ENCODE measurements at places on chromosomes 7 and 10.

- DNase-seq, result no peak
Measured at GRCh38 chr10:51638737-51639136, 60.7 kb downstream of the CSTF2T start.

DNA sequence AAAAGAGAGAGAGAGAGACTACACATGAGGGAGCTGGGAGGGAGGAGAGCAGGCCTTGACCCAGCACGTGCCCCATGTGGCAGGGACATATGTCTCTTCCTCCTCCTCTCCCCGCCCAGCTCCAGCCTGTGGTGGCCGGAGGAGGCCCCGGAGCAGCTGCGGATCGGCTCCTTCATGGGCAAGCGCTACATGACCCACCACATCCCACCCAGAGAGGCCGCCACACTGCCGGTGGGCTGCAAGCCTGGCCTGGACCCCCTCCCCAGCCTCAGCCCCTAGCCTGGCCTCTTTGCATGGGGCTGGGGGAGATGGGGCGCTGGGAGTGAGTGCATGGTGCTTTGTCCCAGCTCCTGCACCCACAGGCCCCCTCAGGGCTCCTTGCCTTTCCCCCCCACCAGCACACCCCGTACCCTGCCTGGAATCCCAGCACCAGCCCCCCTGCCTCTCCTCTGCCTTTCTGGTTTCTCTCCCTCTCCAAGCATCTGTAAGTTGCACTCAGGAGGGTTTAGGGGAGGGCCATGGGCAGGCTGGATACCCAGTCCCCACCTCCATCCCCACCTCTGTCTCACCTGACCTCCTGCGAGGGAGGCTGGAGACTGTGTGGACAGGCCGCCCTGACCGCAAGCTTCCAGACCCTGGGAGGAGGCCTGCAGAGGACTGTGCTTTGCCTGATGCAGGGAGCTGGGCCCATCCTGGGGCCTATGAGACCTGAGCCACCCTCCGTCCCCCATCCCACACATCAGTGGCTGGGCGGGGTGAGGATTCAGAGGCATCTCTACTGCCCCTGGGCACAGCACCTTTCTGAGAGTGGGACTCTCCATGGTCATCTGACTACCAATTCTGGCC, 4.8 kb downstream of the UPK3B start:
- DNase-seq, result no peak

DNA sequence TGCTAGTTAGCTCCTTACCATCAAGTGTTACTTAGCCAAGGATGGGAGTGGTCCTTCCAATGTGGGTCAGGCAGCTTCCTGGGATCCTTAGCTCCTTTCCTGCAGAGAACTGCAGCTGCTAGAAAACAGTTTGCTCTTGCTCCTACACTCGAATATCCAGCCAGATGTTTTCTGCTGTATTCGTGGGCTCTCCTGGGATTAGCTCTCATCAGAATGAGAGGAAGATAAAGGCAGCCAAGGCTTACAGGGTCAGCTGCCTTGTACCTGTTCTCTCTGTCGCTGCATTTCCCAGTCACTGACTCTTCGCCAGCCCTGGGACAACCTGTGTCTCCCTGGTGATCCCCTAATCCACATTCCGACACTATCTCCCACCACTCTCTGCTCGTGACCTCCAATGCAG, 29.0 kb downstream of the NEUROD6 start:
- DNase-seq, result no peak

GRCh38 chr7:97014145-97014750, 8.9 kb downstream of the DLX6 start:
- DNase-seq, result no peak

Data from stimulated activated CD8-positive, alpha-beta memory T cell treated with anti-CD3 and anti-CD28 coated beads, Interleukin-4, amount 100 ng/mL, for 48 hours (primary cell).